ENCODE measurements at places on chromosomes 12 and 14.

- no peak for DNase-seq
Observed at GRCh38 chr12:67034110-67034879, 234.9 kb upstream of the CAND1 start.

DNA sequence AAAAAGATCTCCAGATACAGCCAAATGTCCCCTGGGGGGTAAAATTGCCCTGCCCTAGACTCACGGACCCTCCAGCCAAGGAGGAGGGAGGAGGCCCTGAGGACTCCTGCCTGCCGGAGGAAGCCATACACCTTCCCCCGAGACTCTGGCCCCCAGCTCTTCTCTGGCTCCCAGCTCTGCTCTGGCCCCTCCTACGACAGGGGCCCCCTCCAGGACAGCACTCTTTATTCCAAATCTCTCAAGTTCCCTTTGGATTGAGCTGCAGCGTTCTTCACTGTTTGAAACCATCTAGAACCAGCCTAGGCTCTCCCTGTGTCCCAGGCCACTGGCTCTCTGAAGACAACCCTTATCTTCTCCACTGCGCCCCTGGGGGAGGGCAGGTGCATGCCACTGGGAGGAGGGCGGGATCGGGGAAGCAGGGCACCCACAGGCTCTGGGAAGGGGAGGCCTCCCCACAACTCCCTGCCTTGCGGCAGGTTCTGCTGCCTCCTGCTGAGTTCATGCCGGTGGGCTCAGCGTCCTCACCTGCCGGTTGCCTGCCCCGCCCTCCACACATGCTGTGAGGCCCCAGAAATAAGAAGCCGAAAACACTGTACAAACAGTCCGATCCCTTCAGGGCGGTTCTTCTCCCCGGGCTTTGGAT lies 112.7 kb downstream of the DICER1 start:
- DNase-seq, result no peak

GRCh38 chr12:10018386-10018785 lies 8.0 kb downstream of the CLEC12B start:
- DNase-seq, result no peak

- peak; percentile 66 for DNase-seq
Observed at GRCh38 chr14:50038398-50039119, 77.8 kb downstream of the VCPKMT start.

DNA sequence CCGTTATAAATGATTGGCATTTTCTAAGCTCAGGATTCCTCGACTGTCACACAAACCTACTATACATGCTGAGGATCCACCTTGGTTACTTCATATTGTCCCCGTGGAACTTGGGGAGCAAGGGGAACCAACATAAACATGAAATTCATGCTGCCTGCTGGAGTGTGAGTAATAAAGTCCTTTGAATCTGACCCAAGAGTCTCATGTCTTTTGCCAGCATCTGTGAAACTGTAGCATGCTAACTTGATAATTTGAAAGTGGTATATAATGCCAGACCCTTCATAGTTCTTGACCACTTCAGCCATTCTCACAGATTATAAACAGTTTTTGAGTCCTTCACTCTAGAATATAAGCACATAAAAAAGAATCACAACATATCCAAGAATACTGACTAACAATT lies 17.1 kb downstream of the SLC35F4 start:
- DNase-seq, result no peak

DNA sequence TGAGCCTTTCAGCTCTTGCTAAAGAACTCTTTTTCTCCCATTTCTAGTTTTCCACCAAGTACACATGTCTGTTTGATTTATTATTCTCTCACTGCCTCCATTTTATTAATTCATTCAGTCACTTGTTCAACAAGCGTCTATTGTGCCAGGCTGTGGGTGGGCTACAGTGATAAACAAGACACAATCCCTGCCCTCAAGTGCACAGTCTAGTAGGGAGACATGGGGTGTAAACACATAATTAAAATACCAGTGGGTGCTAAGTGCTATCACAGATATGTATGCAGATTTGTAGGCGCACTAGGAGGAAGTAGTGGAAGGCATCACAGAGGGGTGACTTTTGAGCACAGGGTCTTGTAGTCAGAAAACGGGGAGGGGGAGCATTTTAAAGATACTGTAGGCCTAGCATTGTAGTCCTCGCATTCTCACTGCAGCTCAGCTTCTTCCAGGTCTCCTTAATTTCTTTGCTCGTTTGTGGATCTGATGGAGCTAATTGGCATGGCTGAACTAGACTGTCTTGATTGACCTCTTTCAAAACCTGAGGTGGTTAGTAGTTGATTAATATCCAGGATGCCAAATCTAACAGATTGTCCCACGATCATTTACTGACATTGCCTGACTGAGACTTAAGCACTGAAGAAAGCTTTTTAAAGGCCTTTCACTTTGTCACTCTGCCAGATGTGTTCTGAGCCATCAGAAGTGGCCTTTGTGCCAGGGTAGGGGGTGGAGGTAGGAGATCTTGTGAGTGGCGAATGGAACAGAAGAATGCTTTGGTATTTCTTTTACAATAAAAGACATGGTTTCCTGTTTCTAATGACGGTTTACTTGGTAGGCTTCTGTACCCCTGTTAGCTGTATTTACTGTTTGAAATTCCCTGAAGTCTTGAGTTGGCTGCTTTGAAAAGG lies 116.9 kb downstream of the DIP2B start:
- no peak for DNase-seq

DNA sequence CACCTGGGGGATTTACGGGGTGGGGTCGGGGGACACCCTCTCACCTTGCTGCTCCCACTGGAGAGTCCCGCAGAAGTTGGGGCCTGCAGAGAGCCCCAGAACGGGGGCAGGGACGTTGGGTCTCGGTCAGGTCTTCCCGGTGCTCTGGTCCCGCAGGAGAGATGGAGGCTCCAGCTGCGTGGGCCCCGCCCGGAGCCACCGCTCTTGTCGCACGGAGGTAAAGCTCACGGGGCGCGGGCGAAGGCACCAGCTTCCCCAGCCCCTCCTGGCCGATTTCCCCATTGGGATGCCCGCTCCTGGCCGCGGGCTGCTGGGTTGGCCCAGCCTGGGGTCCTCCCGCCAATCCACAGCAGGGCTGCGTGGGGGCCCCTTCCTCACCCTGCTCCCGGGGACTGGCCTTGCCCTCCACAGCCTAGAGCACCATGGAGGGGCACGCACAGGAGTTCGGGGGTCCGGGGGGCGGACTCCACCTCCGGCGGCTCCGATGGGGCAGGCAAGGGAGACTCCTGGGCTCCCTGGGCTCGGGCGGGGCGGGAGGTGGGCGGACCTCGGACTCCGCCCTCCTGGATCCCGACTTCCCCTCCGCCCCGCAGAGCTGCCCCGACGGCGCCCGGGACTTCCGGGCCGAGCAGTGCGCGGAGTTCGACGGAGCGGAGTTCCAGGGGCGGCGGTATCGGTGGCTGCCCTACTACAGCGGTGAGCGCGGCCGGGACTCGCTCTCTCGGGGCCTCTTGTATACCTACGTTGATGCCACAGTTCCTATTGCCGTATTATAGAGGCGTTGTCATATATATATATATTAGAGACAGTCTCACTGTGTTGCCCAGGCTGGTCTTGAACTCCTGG lies 8.4 kb downstream of the PAPLN start:
- DNase-seq, result peak; percentile 33

- DNase-seq, result no peak
Observed at GRCh38 chr14:88983755-88984154, 159.3 kb downstream of the TTC8 start.

- DNase-seq, result no peak
Observed at GRCh38 chr12:73159954-73160353, 887.8 kb downstream of the TRHDE start.

DNA sequence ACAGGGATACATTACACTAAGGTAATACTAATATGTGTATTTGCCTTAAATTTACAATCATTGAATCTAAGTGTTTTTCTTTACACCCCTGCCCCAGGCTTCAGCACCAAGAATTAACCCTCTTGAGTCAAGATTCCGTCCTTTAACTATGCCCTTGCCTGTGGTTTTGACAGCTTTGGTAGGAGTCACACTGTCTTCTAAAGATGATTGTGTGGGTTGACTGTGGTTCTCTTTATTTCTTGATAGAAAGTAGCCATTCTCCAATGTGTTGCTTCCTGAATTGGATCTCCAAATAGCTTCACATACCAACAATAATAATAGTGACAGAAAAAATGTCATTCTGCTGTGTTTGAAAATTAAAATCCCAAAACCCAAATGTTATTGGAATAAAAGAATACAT lies 3.6 kb downstream of the CLEC7A start:
- DNase-seq, result no peak

- no peak for DNase-seq
Observed at GRCh38 chr12:66066137-66066928, 64.2 kb downstream of the LLPH start.

GRCh38 chr12:131947482-131948027 lies 2.2 kb upstream of the EP400 start:
- DNase-seq, result no peak

DNA sequence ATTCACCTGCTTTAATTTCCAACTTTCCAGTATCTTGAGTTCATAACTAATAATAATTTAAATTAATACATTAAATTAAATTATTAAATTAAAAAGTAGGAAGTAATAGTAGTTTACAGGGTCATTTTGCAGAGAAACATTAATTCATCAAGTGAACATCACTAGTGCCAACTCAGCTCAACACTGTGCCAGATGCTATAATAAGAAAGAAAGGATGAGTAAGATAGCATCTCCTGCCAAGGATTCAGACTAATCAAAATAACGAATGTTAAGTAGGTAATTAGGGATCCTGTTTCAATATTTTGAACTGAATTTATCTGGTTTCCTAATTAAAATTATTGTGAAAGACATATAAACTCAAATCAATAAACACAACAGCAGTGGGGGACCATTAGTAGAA lies 596.7 kb downstream of the SLC6A15 start:
- DNase-seq, result no peak

GRCh38 chr12:34300376-34301250 lies 278.3 kb downstream of the ALG10 start:
- DNase-seq, result no peak

GRCh38 chr12:52347016-52347415 lies 20.3 kb downstream of the KRT85 start:
- no peak for DNase-seq

DNA sequence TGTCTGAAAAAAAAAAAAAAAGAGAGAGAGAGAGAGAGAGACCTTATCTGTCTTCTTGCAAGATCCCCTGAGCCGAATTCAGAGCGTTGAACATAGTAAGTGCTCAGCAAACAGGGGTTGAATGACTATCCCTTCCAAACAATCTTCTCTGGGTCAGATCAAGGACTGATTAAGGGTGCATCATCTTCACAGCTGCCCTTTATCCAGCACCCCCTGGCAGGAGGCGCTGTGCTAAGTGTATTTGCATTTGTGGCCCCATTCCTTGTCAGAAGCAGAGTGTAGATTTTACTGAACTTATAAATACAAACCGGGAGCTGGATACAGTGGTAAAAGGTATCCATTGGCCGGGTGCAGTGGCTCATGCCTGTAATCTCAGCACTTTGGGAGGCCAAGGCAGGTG lies 8.8 kb upstream of the TRPV4 start:
- no peak for DNase-seq

GRCh38 chr12:52573743-52574142 lies at the start of gene KRT74:
Gene KRT74, minus strand, starts transcription at chr12:52573843. Its CDS starts 66 bp downstream, at chr12:52573777.
- DNase-seq, result no peak

GRCh38 chr14:68135566-68135965 lies 316.0 kb downstream of the RAD51B start:
- DNase-seq, result no peak

- DNase-seq, result no peak
Observed at GRCh38 chr14:78090864-78091263, 79.3 kb upstream of the NRXN3 start.

GRCh38 chr14:61226015-61226654 lies 55.0 kb downstream of the TMEM30B start:
- no peak for DNase-seq

- DNase-seq, result peak; percentile 73
Observed at GRCh38 chr14:50363714-50364111, 33.0 kb downstream of the CDKL1 start.

GRCh38 chr12:53983950-53984572 lies 885 bp upstream of the HOXC10 start:
- no peak for DNase-seq

DNA sequence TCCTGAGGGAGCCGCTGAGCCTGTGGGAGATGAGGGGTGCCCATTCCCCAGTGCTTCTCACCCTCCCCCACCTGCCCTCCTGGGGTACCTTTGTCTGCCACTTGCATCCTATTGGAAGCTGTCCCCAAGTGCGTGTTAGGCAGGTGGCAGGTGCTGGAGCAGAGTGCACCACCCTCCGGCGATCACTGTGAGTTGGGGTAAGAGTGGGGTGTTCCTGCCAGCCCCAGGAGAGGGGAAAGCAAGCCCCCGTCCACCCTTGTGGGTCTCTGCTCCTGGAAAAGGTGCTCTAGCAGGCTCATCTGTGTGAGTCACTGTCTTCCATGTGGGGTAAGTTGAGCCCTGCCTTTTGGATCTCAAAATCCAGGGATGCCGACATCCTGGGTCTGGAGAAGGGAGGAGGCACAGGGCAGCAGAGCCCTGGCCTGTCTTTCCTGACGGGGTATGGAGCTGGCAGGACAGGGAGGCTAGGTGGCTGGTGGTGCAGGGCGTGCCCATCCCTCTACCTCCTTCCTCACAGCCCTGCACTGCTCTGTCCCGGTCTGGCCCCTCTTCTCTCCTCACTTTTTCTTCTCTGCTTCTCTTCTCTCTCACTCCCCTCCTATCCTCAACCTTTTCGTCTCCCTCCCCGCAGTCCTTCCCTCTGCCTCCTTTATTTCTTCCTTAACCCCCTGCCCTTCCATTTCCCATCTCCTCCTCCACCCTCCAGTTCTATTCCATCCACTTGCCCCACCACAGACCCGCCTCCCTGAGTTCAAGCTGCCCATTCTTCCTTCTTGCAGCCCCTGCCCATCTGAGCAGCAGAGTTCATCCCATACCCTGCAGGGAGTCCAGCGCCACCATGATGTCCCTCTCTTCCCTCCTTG lies 20.1 kb upstream of the KRT7 start:
- DNase-seq, result no peak

DNA sequence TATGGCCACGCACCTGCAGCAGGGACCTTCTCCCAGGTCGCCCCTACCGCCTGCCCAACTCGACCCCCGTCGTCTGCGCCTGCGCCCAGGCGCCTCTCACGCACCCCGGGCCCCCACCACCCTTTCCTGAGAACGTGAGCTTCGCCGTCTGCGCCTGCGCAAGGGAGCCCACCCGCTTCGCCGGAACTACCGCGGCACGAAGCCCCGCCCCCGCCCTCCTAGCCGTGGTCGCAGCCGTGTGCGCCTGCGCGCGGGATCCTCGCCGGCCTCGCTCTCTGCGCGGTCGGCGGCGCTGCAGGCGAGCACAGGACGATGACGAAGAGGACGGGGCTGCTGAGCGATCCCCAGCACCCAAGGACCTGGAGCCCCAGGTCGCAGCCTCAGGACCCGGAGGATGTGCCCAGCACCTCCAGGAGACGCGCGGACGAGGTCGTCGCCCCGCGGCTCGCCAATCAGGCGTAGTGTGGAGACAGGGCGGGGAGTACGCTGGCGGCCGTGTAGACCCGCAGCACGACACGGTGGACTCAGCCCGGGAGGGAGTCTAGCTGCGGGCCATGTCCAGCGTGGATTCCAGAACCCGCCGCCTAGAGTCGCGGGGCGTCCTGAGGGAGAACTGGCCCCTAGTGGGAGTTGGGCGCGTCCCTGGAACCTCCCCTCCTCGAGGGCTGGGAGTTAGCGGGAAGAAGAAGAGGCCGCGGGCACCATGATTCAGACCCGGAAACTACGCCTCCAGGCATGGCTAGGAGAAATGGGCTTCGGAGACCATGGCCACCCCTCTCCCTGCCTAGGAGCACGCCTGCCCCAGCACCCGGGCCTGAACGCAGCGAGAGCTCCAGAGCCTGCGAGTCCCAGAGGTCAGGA lies 1120.8 kb upstream of the TMEM132C start:
- DNase-seq, result peak; percentile 68

- DNase-seq, result no peak
Observed at GRCh38 chr14:40368314-40368713, 936.1 kb upstream of the FBXO33 start.

Data from CD4-positive, alpha-beta T cell treated with Interleukin-2 at 100 ng/mL for 4 hours (primary cell).